ENCODE measurements at places on chromosomes 16 and 17.

- no peak for DNase-seq
Measured at GRCh38 chr17:32485261-32486110, 1.3 kb upstream of the CDK5R1 start.

DNA sequence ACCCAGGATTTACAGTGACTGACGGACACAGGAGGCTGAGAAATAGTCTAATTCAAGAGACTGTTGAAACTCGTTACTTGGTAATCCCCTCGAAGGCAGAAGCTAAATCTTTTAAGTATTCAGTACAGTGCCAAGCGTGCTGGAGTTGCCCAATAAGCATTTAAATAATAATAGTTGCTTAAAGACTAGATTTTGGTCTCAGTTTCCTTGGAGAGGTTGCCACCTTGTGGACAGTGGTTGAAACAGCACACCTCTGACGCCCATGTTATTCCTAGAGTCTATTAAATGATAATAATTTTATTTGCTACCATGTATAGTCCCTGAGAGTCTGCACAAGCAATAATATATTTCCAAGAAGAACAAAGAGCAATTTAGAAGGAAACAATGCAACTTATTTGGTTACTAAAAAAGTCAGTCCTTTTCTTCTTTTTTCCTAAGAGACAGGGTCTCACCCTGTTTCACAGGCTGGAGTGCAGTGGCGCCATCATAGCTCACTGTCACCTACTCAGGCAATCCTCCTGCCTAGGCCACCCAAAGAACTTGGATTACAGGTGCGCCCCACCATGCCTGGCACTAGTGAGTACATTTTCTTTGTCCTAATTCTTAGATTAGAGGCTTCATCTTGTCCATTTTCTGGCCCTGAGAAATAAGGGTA, 138.0 kb upstream of the NUDT7 start:
- DNase-seq: peak; percentile 60

- peak; percentile 66 for DNase-seq
Measured at GRCh38 chr17:69141431-69142174, at the start of gene ABCA6. Gene ABCA6, minus strand, starts transcription at chr17:69141895. Its CDS starts 1,192 bp downstream, at chr17:69140703.

GRCh38 chr16:28183484-28183883, 28.3 kb downstream of the XPO6 start:
- no peak for DNase-seq

DNA sequence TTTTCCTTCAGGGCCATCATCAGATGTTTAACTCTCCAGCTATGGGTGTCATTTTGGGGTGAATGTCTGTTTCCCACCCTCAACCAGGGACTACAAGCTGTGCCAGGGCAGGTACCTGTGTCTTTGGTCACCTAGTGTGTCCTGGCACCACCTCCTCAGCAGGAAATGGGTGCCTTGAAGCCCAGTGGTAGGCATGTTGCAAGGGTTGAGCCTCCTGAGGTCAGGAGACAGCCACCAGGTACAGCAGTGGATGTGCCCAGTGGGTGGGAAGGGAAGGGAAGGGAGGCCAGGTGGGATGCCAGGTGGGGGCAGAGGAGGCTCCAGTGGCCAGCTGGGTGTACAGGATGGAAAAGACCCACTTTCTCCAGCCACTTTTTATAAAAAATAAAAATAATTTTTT, 25.5 kb upstream of the ADORA2B start:
- DNase-seq: no peak

DNA sequence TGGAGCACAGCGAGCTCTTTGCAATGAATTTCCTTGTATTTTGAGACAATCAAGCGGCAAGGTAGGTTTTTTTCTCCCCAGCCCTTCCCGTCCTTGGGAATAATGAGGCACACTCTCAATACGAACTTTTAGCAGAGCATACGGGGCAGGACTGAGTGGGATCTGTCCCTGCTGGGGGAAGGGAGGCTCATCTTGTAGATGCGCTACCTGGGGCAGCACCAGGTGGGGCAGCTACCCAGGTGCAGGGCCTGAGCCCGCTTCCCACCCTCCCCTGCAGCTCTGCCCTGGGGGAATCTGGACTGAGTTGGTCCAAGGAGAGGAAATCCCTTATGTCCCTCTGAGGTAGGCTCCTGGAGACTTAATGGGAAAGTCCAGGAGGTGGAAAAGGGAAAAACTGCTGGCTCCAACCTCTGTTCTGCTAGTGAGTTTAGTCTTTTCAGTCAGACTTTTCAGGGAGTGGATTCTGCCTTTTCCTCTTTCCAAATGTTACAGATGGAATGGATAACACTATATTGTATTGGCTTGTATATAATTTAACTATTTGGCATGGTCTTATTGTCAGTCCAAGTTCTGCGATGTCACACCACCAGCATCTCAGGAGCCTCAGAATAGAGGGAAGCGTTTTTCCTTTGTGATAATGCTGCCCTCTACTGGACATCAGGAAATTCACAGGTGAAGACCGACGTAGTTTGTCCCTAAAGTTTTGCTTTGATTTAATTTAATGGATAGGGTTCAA, 9.6 kb upstream of the CES1 start:
- peak; percentile 52 for DNase-seq

GRCh38 chr17:64077379-64077778, 52.6 kb downstream of the ERN1 start:
- no peak for DNase-seq

- DNase-seq: no peak
Measured at GRCh38 chr17:76783146-76783545, 45.2 kb downstream of the MFSD11 start.

- no peak for DNase-seq
Measured at GRCh38 chr17:14409292-14409691, 108.4 kb downstream of the HS3ST3B1 start.

GRCh38 chr17:4006745-4007211, 42.5 kb upstream of the ATP2A3 start:
- no peak for DNase-seq

DNA sequence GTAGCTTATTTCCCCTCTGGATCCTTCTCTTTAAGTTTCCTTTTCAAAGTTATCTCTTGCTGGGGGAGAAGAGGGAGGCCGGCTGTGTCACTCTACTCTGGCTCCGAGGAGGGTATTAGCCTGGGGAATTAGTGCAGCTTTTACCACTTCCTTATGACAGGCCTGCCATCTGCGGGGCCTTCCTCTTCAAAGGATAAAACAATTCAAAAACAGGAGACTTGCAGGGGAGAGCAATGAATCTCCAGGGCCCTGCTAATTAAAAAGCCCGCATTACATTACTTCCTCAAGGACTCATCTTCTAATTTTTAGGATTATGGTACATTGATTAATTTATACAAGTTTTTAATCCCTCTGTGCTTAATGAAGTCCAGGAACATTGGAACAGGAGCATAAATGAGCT, 190.9 kb upstream of the CDH5 start:
- DNase-seq: no peak

GRCh38 chr16:5073279-5073629, 1.6 kb downstream of the ALG1 start:
- no peak for DNase-seq

GRCh38 chr17:66487981-66488468, 185.6 kb downstream of the PRKCA start:
- no peak for DNase-seq

DNA sequence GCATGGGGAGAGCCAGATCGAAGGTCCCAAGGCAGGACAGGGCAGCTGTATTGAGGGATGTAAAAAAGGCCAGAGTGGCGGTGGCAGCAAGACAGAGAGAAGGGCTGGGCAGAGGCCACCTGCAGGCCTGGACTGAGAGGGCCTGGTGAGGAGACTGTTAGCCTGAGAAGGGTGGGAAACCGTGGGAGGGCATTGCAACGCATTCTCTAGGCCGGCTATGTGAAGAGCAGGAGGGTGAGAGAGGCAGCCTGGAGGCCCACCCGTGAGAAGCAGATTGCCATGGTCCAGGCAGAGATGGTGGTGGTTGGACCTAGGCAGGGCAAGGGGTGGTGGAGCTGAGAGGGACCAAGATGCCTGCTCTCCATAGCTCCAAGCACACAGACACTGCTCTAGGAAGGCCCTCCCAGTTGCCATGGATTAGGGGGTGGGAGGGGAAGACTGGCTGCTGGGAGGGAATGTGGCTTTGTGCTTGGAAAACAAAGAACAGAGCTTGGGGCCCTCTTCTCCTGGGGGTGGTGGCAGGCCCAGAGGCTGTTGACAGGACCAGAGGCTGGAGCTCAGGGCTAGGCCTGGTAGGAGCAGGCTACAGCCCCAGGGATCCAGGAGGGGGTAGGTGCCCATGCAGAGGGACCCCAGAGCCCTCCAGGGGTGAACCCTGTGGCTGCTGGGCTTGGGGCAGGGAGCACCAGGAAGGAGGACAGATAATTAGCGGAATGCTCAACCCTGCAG, 12.4 kb upstream of the TCAP start:
- no peak for DNase-seq
